ENCODE measurements at places on chromosomes 1 and 21.

DNA sequence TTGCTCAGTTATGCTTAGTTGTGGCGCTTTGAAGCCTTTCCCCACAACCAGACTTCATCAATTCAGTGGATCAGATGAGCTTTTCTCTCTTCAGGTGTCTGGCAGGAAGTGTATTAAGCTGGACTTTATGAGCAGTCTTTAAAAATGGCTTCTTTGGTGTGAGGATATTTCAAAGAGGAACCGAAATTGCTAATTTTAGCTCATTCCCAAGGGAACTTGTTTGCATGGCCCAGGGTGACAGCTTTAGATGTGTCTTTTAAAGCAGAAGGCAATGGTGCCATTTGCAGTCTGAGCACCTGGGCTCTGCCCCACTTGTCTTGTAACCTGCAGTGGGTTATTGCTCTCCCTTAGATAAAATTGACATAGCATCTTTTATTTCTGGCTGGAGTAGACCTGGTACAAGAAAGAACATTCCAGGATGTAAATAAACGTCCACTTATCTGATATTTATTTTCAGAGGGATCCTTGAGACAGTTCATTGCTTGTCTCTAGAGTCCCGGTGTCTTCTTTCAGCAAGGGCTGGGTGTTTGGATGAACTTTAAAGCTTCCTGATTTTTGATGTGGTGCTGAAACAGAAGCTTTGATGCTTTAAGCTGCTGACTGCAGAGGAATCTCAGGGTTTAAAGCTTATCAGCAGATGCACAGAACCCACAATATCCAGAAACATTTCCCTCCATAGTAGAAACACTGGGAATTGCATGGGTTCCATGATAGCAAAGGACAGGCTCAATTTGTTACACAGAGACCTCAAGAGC lies 241.7 kb downstream of the ADGRL2 start:
- DNase-seq: no peak

DNA sequence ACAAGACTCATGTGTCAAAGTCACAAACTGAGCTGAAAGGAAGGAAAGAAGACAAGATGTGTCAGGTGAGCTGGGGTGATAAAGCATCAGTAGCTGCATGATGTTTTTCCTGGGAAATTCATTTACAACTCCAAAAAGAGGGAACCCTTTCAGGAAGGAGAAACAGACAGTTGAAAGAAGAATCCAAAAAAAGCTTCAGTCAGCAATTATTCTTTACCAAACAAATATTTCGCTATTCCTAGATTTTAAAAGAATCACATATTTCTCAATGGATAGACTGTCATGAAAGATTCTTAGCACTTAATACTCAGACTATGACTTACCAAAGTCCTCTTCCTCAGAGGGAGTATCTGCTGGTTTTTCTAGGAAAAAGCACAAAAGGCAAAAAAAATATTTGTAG lies 214.7 kb downstream of the SLC44A5 start:
- DNase-seq: no peak

DNA sequence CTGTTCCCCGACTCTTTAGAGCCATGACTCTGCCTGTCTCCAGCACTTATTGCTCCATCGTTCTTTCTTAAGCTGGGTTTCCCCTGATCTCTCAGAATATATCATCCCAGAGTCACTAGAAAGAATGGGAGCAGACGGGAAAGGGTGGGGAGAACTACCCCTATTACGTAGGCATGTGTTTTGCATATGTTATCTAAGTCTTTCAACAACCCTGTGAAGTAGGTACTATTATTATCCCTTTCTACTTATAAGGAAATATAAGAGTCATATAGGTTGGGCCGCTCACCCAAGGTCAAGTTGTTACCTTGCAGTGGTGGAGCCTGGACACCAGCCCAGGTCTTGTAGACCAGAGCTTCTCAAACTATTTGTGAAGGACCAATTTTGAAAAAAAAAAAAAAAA lies 38.7 kb downstream of the ELF3 start:
- DNase-seq: no peak

DNA sequence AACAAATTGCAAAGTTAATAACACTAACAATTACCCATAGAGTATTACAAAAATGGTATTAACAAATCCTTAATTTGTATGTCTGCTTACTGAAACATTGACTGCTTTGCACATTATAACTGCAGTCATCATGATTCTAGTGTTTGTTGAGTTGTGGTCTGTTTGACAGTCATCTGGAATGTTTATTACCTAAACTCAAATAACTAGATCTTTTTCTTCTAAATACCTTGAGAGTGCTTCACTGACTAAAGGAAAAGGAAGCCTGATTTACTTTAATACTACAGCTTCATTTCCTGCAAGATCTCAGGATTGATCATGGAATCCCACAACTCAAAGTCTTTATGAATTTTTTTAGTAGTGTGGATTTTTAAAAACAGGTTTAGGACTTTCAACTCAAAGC lies 70.0 kb downstream of the HMCN1 start:
- DNase-seq: no peak

DNA sequence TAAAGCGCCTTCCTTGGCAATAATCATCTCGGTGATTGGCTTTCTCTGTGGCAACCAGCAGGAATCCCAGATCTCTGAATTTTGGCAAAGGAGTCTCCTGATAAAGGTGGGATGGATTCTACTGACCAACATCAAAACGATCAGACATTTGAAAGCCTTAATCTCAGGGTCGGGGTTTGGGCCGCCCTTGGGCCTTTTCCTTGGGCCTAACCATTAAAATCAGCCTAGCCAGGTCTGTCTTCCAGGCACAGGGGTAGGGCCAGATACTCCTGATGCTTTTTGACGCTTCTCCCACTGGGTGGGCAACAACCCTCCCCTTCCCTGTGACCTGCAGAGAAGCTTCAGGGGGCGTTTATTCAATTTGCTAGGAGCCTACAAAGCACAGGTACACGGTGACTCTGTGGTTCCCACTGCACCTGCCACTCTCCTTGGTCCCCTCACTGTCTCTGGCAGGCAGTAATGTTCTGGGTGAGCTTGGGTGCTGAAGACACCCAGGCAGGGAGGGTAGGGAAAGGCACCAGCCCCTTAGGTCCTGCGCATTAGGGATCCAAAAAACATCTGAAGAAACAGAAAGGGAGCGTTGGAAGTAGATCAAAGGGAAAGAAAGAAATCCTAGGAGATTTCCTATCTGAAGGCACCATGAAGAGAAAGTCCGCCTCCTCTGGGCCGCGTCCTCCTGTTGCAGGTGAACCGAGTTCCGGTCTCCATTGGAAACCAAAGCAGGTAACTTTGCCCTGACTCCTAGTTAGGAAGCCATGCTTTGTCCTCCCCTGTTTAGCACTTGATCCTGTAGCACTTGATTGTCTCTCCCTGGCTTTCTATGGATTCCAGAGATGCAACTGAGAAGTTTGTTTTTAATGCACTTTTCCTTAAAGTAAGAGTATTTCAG lies 12.3 kb downstream of the RNU1-2 start:
- DNase-seq: no peak

DNA sequence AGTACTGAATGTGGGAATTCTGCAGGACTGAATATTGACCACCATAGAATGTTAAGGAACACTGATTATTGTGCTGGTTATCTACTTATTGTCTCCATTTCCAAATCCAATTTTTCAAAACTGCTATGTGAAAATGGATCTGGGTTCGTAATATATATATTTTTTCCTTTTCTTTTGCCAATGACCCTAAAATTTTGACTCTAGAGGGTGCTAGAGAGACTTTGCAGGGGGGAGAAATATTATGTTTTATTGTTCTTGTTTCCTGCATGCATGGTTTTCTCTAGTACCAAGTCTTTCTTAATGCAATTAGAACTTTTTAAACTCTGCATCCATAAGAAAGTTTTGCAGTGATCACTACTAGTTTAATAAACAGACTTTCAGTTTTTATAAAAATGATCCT lies 1256.9 kb downstream of the BRINP3 start:
- DNase-seq: no peak

GRCh38 chr1:110056285-110056683 lies 14.2 kb downstream of the ALX3 start:
- DNase-seq: no peak

DNA sequence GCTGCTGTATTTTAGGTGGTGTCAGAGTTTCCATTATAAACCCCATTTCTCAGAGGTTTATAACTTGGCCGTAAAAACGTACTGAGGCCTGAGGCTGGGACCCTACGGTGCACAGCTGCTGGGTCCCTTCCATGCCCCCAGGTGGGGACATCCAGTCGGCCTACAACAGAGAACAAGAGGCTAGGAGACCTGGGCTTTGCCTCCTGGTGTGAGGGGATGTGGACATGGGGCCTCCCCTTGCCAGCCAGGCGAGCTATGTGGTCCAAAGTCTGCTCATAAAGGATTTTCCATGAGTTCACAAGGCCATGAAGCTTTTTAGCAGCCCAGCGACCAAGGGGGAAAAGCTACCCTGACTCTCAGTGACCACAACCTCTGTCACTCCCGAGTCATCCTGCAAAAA lies 261.5 kb upstream of the VAMP3 start:
- no peak for DNase-seq

DNA sequence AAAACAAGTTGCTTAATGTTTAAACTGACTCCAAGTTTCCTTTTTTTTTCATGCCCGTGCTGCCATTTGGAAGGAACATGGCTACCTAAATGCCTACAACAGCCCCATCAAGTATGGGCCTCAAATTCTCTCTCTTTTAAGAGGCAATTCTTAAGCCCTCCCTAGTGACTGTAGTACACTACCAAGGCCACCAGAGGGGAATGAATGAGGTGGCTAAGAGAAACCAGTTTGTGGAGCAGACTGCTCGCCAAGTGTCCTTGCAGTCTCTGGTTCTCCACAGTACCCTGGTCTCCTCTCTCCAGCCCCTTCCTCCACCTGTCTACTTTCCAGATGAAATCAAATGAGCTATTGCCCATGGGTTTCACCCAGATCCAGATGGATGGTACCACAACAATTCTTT lies 1809.6 kb downstream of the BRINP3 start:
- no peak for DNase-seq

GRCh38 chr21:31248598-31248997 lies 95.5 kb downstream of the TIAM1 start:
- DNase-seq: no peak

DNA sequence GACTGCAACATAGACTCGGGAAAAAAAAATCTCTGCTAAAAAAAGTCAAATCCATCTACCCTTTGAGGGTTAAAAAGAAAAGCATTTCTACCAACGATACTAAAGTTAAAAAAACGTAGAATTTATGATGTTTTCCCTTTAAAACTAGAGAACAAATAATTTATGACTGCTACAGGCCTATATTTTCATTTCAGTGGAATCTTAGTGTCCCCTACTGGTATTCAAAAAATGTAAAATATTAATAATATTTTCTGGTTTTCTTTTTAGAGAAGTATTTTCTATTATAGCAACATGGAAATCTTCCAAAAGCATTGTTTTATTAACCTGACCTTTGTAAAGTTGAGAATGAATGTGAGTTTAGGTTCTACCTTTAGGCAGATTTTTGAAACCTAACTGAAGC lies 1582.2 kb downstream of the MRPL39 start:
- no peak for DNase-seq

DNA sequence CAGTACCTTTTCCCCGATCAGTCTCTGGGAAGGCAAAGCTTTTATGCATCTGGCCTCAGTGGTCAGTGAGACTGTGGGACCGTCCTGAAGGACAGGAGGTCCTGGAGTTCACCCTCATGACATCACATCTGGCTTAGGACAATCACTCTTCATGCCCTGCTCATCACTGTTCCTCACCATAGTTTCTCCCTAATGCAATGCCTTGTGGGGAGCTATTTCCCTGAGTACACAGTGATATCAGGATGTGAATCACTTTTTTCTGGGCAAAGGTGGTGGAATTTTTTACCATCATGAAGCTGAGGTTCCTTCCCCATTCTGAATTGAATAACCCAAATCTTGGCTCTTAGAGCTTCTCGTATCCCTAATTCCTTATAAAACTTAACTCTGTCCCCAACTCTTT lies 34.8 kb upstream of the CFAP126 start:
- no peak for DNase-seq

DNA sequence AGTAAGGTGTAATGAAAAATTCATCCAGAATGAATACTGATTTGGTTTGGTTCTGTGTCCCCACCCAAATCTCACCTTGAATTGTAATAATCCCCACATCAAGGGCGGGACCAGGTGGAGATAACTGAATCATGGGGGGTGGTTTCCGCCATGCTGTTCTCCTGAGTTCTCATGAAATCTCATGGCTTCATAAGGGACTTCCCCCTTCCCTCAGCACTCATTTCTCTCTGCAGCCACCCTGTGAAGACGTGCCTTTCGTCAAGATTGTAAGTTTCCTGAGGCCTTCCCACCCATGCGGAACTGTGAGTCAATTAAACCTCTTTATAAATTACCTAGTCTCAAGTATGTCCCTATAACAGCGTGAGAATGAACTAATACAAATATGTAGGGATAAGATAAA lies 5.5 kb upstream of the SYNJ1 start:
- peak; percentile 36 for DNase-seq

- DNase-seq: peak; percentile 33
These were observed at the start of gene CDKN2C for GRCh38 chr1:50969611-50970508. CDKN2C (plus strand) TSS chr1:50970245; CDS start chr1:50970369, 124 bp downstream.

DNA sequence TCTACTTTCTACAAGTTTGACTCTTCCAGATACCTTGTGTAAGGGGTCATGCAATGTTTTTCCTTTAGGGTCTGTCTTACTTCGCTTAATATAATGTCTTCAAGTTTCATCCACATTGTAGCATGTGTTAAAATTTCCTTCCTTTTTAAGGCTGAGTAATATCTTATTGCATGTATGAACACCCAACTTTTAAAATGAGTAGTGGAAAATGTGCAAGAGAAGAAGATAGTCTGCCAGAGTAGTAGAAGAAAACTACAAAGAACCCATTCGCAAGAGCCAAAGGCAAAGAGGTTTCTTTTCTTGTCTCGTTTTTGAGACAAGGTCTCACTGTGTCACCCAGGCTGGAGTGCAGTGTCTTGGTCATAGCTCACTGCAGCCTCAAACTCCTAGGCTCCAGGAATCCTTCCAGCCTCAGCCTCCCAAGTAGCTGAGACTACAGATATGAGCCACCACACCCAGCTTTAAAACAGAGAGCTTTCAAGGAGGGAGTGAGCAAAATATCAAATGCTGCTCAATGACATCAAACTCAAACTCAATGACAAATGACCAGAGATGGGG lies 9.4 kb downstream of the IL23R start:
- no peak for DNase-seq

DNA sequence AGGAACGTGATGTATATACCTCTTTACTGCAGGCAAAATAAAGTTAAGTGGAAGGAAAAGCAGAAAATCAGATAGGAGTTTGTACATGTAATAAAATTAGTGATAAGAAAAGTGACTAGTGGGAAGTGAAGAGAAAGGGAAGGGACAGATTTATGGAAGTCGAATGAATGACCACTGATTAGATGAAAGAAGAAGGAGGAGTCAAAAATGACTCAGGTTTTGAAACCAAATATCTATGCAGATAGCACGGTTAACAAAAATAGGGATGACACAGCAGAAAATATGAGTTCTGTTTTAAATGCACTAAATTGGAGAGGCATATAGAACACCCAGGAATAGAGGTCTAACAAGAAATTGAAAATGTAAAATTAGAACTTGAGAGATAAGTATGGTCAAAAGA lies 128.0 kb downstream of the HMCN1 start:
- DNase-seq: no peak
